ENCODE measurements at places on chromosomes 5 and 9.

- DNase-seq = no peak
Observed at GRCh38 chr5:108639366-108639765, 108.3 kb upstream of the FER start.

DNA sequence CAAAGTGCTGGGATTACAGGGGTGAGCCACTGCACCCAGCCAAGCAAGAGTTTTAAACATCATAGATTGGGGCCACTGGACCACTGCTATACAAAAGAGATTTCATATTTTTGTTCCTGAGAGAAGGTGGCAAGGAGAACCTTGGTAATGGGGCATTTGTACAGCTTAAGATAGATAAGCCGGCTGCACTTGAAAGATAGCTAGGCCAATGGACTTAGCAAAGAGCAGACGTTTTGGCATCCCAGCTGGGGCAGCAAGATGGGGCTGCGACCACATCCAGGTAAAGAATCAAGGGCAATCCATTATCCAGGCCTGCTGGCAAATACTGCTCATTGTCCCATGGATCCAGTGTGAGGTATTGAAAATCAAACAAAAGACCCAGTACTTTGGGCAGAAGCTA is 3.9 kb upstream of the ISCA1 start:
- no peak for DNase-seq

GRCh38 chr5:53287573-53287972 is 178.0 kb upstream of the MOCS2 start:
- DNase-seq = no peak

GRCh38 chr9:35675732-35676392 is 2.1 kb downstream of the CA9 start:
- DNase-seq = peak; percentile 61

- peak; percentile 23 for DNase-seq
Observed at GRCh38 chr5:88657906-88658775, 224.8 kb downstream of the MEF2C start.

DNA sequence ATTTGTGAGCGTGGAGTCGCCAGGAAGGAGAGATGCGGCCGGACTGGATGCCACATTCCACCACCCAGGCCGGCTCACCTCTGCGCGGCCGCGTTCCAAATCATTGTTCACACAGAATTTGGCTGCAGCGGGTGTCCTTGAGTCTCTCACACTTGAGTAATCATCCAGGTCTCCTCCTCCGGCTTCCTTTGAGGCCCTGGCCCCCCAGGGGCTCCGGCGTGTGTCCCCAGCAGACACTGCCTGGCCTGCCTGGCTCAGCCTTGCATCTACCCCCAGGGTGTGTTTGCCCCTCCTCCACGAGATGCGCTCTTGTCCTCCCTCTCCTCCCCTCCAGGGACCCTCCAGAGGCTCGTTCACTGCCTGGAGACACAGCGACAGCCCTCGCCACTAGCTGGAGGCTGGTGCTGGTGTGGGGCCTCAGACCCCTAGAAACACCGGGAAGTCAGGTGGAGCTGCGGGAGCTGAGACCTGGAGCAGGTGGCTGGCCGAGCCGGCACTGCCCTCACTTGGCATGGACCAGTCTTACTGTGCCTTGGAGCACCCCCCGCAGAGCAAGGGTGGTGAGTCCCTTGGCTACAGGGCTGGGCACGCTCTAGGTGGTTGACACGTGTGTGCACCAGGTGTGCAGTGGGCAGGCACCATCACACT is 7.0 kb upstream of the SLC9A3 start:
- no peak for DNase-seq

- DNase-seq = no peak
Observed at GRCh38 chr5:32494827-32495226, 50.3 kb upstream of the ZFR start.

DNA sequence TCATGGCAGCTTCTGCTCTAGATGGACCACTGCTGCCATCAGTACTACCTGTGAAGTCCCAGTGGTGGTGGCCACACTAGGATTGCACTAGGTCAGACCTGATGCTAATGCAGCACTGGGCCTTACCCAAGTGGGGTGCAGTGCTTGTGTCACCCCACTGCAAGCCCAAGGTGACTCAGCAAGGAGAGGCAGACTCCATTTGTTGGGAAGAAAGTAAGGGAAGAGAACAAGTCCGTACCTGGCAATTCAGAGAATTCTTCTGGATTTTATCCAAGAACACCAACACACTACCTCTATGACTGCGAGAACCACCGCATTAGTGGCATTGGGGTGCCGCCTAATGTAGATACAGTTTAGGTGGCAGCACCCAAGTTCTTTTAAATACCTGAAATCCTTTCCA is 34.0 kb upstream of the TYRP1 start:
- no peak for DNase-seq

DNA sequence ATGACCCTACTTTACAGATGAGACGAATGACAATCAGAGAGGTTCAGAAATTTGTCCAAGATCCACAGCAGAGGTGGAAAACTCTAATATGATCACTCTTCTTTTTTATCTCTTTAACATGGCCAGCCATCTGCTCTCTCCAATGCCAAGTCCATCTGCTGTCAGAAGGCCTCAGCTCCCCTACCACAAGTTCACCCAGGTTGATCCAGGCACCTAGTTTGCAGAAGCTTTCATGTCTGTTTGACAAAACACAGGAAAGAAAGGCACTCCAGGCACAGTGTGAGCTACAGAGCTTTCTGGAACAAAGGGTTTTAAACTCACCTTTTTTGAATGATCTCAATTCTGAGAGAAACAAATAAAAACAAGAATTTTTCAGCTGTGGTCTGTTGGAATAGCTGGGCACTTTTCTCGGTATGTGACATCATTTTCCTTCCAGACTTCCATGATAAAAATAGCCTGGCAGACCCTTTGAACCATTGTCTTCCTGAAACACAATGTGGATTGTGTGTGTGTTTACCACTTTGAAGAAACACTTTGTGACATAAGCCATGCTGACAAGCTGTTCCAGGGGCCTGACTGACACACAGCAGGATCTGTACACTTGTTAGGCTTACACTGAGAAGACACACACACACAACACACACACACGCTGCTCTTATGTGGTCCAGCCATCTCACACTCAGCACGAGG is 214.3 kb downstream of the AGTPBP1 start:
- no peak for DNase-seq

- no peak for DNase-seq
Observed at GRCh38 chr5:660491-661030, 32.6 kb downstream of the TPPP start.
